ENCODE measurements at places on chromosomes 11 and 22. TPM values are rescaled to one million over a fixed set of nuclear protein-coding genes. Genes with fewer than 3 reads are reported as not detected.

The CHADL gene
- total RNA-seq = not detected

The FAM227A gene
- total RNA-seq = 0.80 TPM

DNA sequence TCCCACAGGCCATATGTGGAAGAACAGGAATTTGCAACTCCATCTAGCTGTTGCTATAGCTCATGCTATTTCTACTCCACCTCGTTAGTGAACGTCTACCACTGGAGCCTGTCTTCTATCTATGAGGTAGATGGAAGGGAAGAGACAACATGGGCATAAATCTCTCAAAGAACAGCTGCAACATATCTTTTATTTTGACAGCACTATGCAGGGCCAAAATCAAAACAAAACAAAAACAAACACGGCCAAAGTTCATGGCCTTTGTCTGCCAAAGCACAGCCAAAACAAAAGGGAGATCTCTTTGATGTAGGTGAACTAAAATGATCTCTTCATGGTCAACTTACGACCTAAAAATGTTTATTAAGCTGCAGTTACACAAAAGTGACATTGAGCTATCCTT lies 215.2 kb upstream of the MPPED2 start:
- DNase-seq = no peak

GRCh38 chr11:69001243-69002081 lies 11.6 kb downstream of the MRGPRF start:
- DNase-seq = no peak
